Stimulated activated CD8-positive, alpha-beta memory T cell treated with anti-CD3 and anti-CD28 coated beads, Interleukin-15, amount 100 ng/mL, for 24 hours (primary cell): ENCODE measurements at places on chromosomes 1 and 21.

DNA sequence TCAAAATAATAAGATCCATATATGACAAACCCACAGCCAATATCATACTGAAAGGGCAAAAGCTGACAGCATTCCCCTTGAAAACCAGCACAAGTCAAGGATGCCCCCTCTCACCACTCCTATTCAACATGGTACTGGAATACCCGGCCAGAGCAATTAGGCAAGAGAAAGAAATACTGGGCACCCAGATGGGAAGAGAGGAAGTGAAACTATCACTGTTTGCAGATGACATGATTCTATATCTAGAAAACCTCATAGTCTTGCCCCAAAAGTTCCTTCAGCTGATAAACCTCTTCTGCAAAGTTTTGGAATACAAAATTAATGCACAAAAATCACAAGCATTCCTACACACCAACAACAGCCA is 442.7 kb downstream of the PTBP2 start:
- DNase-seq: no peak

DNA sequence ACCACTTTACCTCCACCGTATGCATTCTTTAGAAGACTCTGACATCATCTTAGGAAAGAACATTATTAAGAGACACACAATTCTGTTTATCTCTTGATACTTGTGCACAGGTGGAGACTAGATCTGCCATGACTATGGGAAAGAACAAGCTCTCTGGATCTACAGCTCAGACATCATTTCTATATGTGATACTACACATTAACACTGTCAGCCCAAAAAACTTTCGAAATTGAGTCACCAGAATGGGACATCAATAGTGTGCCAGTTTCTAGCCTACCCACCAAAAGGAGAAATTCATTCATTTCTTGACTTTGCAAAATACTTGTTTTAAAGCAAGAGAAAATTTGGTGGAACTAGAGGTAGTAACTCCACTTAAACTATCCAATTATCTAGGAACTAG is 6.0 kb upstream of the EVI5 start:
- DNase-seq: no peak

GRCh38 chr21:42414553-42414927 is 10.8 kb downstream of the UBASH3A start:
- DNase-seq: no peak

DNA sequence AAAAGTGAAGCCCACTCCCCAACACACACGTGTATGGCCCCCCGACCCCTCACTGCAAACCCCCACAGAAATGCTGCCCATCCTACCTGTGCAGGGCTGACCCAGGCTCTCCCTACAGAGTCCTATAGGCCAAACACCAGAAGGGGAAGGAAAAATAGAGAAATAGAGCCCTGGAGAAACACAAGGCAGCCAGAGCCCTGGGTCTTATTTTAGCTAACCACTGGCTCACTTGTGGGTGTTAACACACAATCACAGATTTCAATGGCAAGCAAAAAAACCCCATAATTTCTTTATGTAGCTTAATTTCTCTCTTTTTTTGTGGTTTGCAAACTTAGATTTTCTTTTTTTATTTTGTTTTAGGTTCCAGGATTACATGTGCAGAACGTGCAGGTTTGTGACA is 989 bp upstream of the PIGR start:
- no peak for DNase-seq

DNA sequence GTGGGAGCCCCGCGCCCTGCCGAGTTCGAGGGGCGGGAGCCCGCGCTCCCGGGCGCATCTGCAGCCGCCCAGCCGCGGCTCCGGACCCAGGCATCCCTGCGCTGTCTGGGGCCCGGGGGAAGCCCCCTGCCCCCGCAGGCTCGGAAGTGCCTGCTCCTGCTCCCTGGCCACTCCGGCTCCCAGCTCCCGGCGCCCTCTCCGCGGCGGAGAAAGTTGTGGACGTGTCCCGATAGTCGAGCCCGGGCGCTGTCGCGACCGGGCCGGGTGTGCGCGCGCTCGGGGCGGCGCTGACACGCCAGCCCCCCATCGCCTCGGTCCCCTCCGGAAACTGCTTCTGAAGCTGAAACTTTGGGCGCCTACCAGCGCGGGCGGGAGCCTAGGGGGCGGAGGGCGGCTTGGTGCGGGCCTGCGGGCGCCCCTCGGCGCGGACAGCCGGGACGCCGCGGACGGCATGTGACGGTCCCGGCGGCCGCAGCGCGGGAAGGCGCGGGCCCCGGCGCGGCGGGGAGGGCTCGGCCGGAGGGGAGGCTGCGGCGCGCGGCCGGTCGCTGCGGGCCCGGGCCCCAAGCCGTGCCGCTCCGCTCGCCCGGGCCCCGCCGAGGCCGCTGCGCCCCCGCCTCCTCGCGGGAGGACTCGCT is 515 bp downstream of the MAN1C1 start:
- DNase-seq: no peak

GRCh38 chr1:93694039-93694438 is 12.4 kb upstream of the BCAR3 start:
- DNase-seq: no peak

DNA sequence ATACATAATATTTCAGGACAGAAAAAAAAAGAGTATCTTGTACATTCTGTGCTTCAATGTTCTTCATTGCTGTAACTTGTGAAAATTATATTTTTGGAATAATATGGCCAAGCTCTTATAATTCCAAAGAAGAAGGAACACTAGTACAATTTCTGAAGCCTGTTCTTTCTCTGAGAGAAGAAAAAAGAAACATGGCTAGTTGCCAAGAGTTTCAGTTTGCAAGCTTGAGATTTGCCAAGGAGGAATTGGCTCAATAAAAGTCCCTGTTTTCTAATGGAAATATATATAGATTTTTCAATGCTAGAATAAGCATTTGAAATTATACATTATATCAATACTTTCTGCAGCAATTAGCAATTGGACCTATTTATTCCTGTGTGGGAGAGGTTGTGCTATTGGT is 285.2 kb upstream of the NEGR1 start:
- DNase-seq: no peak
